ENCODE measurements at places on chromosomes 5 and 9.

DNA sequence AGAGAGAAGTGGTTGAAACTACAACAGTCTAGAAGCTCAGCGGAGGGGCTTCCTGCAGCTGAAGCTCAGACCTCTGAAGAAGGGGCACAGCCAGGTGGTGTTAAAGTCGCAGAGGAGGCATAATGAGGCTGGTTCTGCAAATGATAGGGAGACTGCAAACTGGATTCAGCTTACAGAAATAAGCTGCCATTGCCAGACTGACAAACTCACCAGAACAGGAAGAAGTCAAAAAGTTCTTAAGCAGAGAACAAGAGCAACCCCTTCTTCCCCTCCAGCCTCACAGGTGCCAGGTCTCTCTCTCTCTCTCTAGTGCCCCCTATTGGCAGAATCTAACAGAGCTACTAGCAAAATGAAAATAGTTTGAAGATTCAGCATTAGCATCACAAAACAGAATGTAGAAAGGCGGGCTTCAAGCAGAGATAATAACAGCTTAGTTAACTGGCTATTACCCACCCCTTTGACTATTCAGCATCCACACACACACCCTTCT is 76.7 kb downstream of the GRAMD2B start:
- no peak for DNase-seq

DNA sequence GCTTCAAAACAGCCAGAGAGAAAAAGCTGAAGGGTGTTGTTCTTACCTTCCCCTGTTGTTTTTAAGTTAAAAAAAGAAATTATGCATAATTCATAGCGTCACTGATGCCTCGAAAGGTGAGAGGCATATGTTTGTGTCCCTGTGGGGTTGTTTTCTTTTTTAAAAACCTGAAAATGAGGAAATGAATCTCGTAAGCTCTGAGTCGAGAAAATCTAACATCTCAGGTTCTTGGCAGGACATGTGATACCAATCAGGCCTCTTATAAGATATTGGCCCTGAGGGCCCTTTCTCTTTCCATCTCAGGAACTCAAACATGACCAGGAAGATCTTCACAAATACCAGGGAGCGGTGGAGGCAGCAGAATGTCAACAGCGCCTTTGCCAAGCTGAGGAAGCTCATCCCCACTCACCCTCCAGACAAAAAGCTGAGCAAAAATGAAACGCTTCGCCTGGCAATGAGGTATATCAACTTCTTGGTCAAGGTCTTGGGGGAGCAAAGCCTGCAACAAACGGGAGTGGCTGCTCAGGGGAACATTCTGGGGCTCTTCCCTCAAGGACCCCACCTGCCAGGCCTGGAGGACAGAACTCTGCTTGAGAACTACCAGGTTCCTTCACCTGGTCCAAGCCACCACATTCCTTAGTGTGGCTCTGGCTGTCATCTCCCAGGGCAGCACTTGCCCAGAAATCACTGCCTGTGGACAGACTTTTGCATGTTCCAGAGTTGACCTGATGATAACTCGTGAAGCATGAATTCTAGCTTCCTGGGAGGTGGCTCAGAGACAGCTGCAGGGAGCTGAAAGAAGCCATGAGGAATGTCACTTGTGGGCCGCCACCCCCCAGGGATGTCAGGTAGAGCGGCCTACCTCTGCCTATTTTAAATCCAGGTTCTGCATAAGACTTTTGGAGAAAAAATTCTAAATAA is at the start of gene TAL2:
Gene TAL2 (plus strand): TSS at position 274 of the 921 bp plus-strand sequence. CDS start 40 bp downstream, at position 314.
- no peak for DNase-seq

- DNase-seq = no peak
Observed at GRCh38 chr9:109182940-109183798, 16.1 kb upstream of the FRRS1L start.

GRCh38 chr5:53303105-53303504 is 177.3 kb upstream of the FST start:
- DNase-seq = no peak

- no peak for DNase-seq
Observed at GRCh38 chr5:179732918-179733771, 523 bp downstream of the MAML1 start.

GRCh38 chr5:1152771-1153282 is 41.0 kb upstream of the SLC12A7 start:
- DNase-seq = no peak

DNA sequence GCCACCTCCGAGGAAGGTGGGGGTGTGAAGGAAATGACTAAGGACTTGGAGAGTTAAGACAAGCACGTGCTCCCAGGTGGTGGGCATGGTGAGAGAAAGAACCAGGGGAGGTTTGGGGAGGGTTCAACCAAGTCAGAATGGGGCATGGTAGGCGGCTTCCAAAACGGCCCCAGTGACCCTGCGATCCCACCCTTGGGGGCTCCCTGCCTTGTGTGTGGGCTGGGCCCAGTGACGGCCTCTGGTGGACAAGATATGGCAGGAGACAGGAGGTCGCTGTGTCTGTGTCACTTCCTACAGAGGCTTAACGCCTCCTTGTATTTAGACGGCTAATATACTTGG is 51.3 kb upstream of the IRX4 start:
- DNase-seq = no peak

DNA sequence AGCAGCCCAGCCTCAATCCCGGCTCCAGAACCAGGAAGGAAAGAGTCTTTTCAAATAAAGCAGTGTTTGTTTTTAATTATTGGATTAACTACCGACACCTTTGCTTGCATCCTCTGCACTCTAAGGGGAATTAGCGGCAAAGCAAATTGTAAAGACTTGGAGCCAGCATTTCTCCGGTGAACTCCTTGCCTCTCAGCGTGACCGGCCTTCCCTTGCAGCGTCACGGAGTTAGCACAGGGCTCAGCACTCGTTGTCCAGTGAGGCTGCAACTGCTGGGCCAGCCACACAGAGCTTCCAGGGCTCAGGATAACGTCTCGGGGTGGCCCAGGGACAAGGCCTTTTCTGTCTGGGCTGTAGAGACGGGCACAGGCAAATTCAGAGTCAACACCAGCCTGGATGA is 180.6 kb downstream of the OLFM1 start:
- no peak for DNase-seq

DNA sequence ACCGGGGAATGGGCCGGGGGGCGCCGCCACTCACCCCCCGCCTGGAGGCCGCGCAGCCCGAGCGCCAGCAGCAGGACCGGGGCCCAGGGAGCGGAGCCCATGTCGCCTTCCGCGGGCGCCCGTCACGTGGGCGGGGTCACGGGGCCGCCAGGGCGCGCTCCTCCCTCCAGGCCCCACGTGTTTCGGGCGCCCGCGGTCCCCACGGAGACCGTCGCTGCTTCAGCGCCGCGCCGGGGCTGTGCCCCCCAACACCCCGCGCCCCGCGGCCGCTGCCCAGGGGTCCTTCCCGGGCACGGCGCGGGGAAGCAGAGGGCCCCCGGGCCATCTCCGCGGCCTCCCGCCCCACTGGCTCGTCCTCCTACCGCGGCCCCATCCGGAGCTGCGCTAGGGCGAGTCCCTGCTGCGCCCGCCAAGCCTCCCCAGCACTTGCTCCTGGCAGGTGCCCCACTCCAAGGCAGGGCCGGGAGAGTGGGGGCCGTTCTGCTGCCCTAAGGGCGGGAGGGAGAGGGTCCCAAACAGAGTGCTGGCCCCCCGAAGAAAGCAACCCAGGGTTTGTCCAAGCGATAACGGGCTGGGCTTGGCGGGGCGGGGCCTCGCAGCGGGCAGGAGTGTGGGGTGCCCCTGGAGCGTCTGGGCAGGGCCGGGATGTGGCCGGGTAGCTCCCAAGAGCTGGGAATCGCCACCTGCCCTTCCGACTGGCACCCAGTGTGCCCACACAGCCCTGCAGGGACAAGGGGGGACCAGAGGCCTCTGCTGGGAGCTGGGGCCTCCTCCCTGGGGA is at the start of gene DPP7:
Gene DPP7 (minus strand): TSS at position 121 of the 781 bp plus-strand sequence. CDS start 20 bp downstream, at position 101.
- no peak for DNase-seq

- no peak for DNase-seq
Observed at GRCh38 chr5:17413691-17414090, 84.3 kb upstream of the TAF11L2 start.

DNA sequence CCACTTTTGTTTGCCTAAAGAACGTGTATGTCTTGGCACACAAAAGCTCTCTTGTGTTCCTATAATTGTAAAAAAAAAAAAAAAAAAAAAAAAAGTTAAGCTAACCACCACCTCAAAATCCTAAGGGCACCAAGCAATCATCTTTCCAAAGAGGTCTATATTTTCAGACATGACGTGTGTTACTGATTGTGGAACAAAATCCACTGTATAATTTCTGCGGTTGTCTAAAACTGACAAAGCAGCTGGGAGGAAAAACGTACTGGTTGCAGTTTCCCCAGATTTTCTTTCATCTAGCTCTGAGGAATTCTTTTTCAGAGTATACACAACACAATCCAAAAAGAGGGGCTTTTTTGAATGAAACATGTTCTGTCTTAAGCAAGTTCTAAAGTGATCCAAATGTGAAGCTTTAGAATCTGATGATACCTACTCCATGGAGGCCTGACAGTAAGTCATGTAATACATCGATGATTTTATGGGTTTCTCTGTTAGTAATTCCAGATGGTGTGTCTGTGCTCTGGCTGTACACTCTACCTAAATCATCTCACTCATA is 375.6 kb upstream of the NUDT12 start:
- DNase-seq = no peak

DNA sequence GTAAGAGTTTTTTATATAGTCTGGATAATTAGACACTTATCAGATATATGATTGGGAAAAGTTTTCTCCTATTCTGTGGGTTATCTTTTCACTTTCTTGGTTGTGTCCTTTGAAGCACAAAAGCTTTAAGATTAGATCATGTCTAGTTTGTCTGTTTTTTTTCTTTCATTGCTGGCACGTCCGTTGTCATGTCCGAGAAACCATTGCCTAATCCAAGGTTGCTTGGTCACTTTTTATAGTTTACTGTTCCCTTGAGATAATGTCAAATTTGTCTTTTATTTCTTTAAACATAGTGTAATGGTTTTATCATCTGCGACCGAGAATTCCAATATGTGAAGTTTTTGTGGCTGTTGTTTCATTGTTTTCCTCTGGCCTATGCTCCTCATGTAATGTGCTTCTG is 28.8 kb downstream of the GARNL3 start:
- DNase-seq = no peak

DNA sequence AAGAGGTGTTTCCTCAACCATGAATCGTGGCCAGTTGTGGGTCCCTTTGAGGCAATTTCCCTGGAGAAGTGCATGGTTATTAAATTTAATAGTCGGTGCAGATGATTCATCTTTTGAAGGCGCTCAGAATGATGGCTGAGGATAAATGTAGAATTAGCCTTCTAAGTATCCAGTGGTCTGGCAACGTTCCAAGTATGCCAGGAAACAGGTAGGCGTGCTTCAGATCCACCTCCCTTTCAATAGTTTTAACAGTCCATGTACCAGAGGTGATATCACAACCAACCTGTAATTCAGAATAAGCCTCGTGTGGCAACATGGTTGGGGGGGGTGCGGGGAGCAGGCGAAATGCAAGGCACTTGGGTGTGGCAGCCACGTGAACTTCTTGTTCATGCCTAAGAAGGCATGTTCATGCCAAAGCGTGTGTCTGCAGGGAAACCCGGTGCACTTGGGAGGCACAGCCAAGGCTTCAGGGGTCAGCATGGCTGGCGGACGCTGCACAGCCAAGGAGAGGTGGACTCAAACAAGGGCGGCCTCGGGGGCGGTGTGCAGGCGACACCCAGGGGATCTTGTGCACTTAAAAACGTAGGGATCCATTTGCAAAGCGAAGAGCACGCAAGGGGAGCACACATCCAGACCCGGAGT is 5.2 kb upstream of the NKD2 start:
- DNase-seq = peak; percentile 19

DNA sequence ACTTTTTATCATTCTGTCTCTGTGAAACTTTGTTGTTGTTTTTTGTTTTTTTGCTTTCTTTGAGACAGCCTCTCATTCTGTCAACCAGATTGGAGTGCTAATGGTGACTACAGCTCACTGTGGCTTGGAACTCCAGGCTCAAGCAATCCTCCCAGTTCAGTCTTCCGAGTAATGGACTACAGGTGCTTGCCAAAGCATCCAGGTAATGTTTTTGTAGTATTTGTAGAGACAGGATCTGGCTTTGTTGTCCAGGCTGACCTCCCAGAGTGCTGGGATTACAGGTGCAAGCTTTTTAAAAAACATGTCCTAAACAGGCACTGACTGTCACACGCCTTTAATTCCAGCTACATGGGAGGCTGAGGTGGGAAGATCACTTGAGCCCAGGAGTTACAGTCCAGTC is 235.1 kb downstream of the MEF2C start:
- DNase-seq = no peak

GRCh38 chr9:131324736-131325679 is 35.5 kb downstream of the PLPP7 start:
- no peak for DNase-seq

- DNase-seq = no peak
Observed at GRCh38 chr9:93292288-93292615, 108.3 kb downstream of the WNK2 start.

GRCh38 chr5:52839285-52839684 is 51.6 kb downstream of the ITGA1 start:
- DNase-seq = no peak

GRCh38 chr9:108621991-108622855 is 233.6 kb downstream of the ACTL7B start:
- no peak for DNase-seq

GRCh38 chr5:27125856-27126255 is 87.5 kb upstream of the CDH9 start:
- DNase-seq = no peak

GRCh38 chr9:72371151-72371550 is 6.1 kb upstream of the ZFAND5 start:
- DNase-seq = no peak

GRCh38 chr5:178182158-178182876 is 4.9 kb downstream of the GMCL2 start:
- DNase-seq = no peak

DNA sequence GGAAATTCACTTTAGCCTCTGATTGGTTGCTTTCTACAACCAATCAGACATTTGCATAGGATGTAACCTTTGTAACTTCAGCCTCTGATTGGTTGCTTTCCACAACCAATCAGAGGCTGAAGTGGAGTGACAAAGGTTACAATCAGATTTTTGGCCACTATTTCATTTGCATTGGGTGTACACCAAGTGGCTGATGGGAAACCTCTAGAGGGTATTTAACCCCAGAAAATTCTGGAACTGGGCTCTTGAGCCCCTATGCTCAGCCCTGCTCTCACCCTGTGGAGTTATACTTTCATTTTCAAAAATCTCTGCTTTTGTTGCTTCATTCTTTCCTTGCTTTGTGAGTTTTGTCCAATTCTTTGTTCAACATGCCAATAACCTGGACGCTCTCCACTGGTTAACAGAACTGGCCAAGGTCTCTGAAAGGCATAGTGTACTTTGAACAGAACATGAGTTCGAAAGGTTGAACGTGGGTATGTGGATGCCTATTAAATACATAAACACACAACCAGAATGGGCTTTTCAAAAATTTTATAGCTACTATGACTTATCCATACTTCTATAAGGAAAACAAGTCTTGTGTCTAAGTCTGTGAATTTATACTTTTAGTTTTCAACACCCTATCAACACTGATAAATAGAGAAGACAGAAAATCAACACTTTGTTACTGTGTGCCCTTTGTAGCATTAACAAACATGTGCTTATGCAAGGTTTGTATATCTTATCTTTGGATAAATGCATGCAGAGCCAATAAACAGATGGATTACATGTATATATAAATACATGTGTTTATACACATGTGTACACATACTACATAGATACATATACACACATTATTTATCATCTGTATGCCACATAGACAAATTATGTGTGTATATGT is 568.1 kb downstream of the CTNND2 start:
- DNase-seq = no peak

Data from NCI-H1048 (cell line).